HFFc6 (cell line): ENCODE measurements at places on chromosomes 13 and 19. TPM values are rescaled to one million over a fixed set of nuclear protein-coding genes. Genes with fewer than 3 reads are reported as not detected.

DCT gene
- not detected in 2 replicates for total RNA-seq

CCDC8 gene
- total RNA-seq = 6.3 to 10.4 TPM (median 6.3 TPM) in 3 replicates

ZNF701 gene
- 9.1 to 10.6 TPM (median 9.8 TPM) in 3 replicates for total RNA-seq

FGF14 gene
- 0.03 TPM in 2 replicates for total RNA-seq

SPACA4 gene
- total RNA-seq = not detected in 3 replicates

SNRPD2 gene
- total RNA-seq = 528 to 575 TPM (median 554 TPM) in 3 replicates

KLF12 gene
- 15.8 to 24.3 TPM (median 18.1 TPM) in 3 replicates for total RNA-seq

AKT1S1 gene
- 99.9 to 128 TPM (median 113 TPM) in 3 replicates for total RNA-seq

GRCh38 chr19:45144431-45145269 lies 16.1 kb downstream of the NKPD1 start:
- H3K4me3 ChIP-seq = no peak overlapping the region
- no peak for DNase-seq
- H3K27ac ChIP-seq = no peak overlapping the region
- H3K27me3 ChIP-seq = peaks cover 2% of the 10 kb centered on the region; the same call in 1 of the 2 replicates
- H3K36me3 ChIP-seq = no peaks in the 10 kb centered on the region

- peaks cover 79% of the 10 kb centered on the region for H3K4me1 ChIP-seq
- H3K4me3 ChIP-seq = no peak overlapping the region
- DNase-seq = peak; percentile 35
- H3K27me3 ChIP-seq = no peaks in the 10 kb centered on the region
- peaks cover 11% of the 10 kb centered on the region for H3K36me3 ChIP-seq
Measured at GRCh38 chr13:59771272-59771671, 392.5 kb downstream of the DIAPH3 start.

- H3K4me1 ChIP-seq = peaks cover 9% of the 10 kb centered on the region
- H3K36me3 ChIP-seq = peaks cover 12% of the 10 kb centered on the region
- H3K4me3 ChIP-seq = no peak overlapping the region; the same call in 1 of the 2 replicates
- peaks cover 13% of the 10 kb centered on the region for H3K27me3 ChIP-seq
Measured at GRCh38 chr19:5676105-5676771, 4.1 kb downstream of the MICOS13 start.

DNA sequence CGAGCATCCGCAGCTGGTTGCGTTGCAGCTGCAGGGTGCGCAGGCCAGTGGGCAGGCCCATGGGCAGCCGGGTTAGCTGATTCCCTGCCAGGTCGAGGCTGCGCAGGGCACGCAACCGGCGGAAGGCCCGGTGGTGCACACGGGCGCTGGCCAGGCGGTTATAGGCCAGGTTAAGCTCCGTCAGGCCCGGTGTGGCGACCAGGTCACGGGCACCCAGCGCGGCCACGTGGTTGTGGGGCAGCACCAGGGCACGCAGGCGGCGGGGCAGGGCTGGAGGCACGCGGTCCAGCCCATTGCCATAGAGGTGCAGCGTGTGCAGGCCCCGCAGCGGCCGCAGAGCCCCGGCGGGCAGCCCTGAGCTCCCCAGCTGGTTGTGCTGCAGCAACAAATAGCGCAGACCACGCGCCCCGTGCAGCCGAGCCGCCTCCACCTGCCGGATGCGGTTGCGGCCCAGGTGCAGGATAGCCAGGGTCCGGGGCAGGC lies 5.3 kb downstream of the PODNL1 start:
- H3K4me3 ChIP-seq = no peak overlapping the region
- no peak overlapping the region for H3K27ac ChIP-seq
- no peak for DNase-seq

DNA sequence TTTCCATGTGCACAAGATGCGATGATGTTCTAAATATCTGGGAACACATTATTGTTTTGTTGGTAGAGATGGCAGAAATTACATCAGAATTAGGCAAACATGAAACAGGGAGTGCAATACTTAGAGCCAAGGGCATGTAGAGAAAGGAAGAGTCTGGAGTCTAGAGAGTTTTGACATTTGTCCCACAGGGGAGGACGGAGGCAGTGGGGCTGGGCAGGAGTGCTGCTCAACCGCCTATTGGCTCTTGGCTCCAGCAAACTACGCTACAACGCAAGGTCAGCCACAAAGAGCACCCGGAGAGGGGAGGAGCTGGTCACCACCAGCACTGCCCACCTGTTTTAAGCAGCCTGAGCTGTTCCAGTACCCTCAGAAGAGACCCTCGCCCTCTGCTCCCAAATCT lies 108.3 kb downstream of the ABCC4 start:
- H3K4me1 ChIP-seq = peaks cover 7% of the 10 kb centered on the region; the same call in 1 of the 2 replicates
- H3K36me3 ChIP-seq = peaks cover 2% of the 10 kb centered on the region; the same call in 1 of the 2 replicates
- no peak overlapping the region for H3K4me3 ChIP-seq
- no peaks in the 10 kb centered on the region; the same call in 1 of the 2 replicates for H3K27me3 ChIP-seq

GRCh38 chr19:22602631-22603272 lies 31.4 kb upstream of the ZNF492 start:
- no peaks in the 10 kb centered on the region for H3K4me1 ChIP-seq
- DNase-seq = no peak
- H3K36me3 ChIP-seq = peaks cover 18% of the 10 kb centered on the region
- no peak overlapping the region for H3K27ac ChIP-seq

DNA sequence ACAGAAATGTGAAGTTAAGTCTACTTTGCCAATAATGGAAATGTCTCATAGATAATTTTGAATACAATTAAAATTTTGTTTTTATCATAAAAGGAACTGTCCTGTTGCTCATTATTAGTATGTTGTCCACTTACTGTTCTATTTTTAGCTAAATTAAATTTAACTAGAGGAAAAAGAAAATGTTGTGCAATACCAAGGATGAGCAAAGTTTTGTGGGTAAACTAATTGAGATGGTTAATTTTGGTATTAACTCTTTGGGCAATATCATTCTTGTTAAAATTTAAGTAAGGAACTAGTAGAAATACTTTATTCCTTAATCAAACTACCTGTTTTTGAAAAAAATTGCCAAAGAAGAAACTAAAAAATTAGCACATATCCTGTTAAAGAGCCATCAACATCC lies 43.5 kb downstream of the SOX1 start:
- no peaks in the 10 kb centered on the region for H3K36me3 ChIP-seq
- DNase-seq = no peak
- peaks cover 4% of the 10 kb centered on the region for H3K27me3 ChIP-seq
- H3K4me3 ChIP-seq = no peak overlapping the region
- no peaks in the 10 kb centered on the region for H3K4me1 ChIP-seq
- no peak overlapping the region for H3K27ac ChIP-seq

- peaks cover 7% of the 10 kb centered on the region for H3K36me3 ChIP-seq
- no peak for DNase-seq
- H3K27ac ChIP-seq = no peak overlapping the region
- H3K4me1 ChIP-seq = peaks cover 15% of the 10 kb centered on the region; the same call in 1 of the 2 replicates
- peaks cover 4% of the 10 kb centered on the region for H3K27me3 ChIP-seq
- no peak overlapping the region for H3K4me3 ChIP-seq
Measured at GRCh38 chr13:32887617-32888016, 128.6 kb upstream of the KL start.

GRCh38 chr13:19845758-19846157 lies 17.7 kb downstream of the ZMYM5 start:
- H3K4me1 ChIP-seq = peaks cover 21% of the 10 kb centered on the region
- DNase-seq = peak; percentile 97
- H3K27me3 ChIP-seq = no peaks in the 10 kb centered on the region; the same call in 1 of the 2 replicates

DNA sequence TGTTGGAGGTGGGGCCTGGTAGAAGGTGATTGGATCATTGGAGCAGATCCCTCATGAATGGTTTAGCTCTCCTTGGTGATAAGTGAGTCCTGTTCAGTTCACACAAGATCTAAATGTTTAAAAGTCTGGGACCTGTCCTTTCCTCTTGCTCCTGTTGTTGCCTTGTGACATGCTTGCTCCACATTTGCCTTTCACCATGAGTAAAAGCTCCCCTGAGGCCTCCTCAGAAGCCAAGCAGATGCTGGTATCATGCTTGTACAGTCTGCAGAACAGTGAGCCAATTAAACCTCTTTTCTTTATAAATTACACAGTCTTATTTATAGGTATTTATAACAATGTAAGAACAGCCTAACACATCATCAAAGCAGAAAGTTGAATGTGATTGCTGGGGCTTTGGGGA lies 24.2 kb upstream of the RFC3 start:
- H3K4me1 ChIP-seq = peaks cover 11% of the 10 kb centered on the region
- H3K27ac ChIP-seq = no peak overlapping the region
- no peaks in the 10 kb centered on the region for H3K36me3 ChIP-seq

GRCh38 chr19:39064405-39064804 lies 19.8 kb upstream of the ACP7 start:
- peaks cover 19% of the 10 kb centered on the region for H3K27me3 ChIP-seq
- peaks cover 9% of the 10 kb centered on the region for H3K36me3 ChIP-seq
- no peak for DNase-seq
- no peak overlapping the region for H3K4me3 ChIP-seq
- no peak overlapping the region for H3K27ac ChIP-seq
- peaks cover 6% of the 10 kb centered on the region for H3K4me1 ChIP-seq

- H3K4me3 ChIP-seq = no peak overlapping the region
- no peaks in the 10 kb centered on the region for H3K4me1 ChIP-seq
- no peak for DNase-seq
- H3K27me3 ChIP-seq = no peaks in the 10 kb centered on the region
Measured at GRCh38 chr13:92967923-92968322, 258.7 kb upstream of the GPC6 start.
